ENCODE measurements at places on chromosomes 11 and 22.

DNA sequence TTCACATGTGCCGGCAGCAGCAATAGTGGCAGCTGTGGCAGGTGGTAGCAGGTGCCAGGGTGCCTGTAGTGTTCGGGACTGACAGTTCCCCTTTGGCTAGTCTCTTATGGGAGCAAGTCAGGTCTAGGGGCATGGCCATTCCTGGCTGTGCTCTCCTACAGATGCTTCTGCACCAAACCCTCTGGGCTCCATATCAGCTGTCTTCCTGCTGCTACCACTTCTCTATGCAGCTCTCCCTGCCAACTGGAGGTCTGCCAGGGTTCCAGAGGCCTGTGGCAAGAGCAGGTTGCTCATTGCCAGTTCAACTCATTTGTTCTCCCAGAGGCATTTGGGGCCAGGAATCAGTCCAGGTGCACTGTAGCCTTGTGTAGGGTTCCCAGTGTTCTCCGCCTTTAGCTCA, 473.7 kb downstream of the JRKL start:
- DNase-seq = no peak

DNA sequence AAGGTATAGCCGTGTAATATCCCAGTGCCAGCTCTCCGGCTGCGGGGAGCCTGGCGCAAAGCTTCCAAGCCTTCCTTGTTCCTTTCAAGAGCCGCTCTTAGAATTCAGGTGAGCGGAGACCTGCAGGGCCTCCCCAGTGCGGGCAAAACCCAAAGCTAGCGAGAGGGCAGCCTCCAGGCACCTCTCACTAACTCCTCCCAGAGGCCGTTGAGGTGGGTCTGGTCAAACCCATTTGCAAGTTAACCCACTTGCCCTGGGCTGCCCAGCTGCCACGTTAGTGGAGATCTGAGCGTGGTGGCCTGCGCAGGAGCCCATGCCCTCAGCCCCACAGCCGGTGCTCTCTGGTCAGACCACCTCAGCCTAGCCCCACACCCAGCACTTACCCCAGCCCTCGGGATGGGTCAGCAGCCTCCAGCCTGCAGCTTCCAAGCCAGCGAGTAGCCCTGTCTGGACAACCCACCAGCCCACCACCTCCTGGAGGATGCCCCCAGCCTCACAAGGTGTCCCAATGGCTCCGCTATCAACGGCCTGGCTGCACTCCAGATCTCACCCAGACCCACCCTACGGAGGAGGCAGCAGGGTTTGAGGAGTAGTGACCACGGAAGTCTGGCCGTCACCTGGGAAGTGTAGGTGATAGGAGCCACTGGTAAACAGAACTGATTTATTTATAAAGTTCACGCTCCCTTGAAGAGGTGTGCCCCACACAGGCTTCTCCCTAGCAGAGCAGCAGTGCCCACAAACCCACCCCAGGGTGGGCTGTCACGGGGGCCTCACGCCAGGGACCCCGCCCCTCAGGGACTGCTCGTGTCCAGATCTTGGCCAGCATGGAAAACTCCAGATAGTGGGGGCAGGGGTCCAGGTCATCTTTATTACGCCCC, 2.3 kb downstream of the ASCL2 start:
- DNase-seq = no peak

- no peak for DNase-seq
These were observed 92.8 kb upstream of the SEPTIN5 start for GRCh38 chr22:19621373-19622060.

GRCh38 chr22:24240381-24240780, 4.5 kb downstream of the GGT5 start:
- DNase-seq = no peak

DNA sequence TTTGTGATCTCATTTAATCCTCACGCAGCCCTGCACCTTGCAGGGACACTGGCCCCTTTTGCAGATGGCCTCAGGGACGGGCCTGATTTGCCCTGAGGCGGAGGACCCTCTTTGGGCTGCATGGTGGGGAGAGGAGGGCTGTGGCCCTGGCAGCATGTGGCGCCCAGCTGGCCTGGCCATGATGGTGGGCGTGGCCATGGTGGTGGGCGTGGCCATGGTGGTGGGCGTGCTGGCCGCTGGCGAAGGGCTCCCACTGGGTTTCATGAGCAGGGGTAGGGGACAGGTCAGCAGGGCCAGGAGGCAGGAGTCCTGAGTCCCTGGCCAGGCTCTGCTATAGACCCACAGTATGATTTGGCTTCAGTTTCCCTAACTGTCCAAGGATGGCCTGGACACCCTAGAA, 13.1 kb downstream of the WNT11 start:
- DNase-seq = no peak

DNA sequence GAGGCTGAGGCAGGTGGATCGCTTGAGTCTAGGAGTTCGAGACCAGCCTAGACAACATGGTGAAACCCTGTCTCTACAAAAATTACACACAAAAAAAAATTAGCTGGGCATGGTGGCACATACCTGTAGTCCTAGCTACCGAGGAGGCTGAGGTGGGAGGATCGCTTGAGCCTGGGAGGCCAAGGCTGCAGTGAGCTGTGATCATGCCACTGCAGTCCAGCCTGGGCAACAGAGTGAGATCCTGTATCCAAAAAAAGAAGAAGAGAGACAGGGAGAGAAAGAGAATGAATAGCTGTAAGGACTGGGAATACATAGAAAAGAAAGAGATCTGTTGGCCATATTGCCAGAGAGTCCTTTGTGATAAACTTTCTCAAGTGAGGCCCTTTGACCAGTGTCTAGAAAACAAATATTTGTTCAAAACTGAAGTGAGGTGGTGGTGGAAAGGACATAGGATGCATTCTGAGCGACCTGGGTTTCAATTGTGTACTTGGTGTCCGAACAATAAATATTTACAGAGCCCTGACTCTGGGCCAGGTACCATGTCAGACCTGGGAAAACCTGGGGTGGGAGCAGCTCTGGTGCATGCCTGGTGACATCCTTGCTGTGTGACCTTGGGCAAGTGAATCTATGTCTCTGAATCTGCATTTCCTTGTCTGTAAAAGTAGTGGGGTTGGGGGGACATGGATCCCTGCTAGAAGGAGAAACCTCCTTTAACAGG, 89.6 kb upstream of the CRYBB3 start:
- no peak for DNase-seq

- DNase-seq = no peak
These were observed at the start of gene OR2AG2 for GRCh38 chr11:6771926-6772893. TSS of gene OR2AG2 (minus strand) at chr11:6771976. CDS start at chr11:6768957, 3,019 bp downstream.

- no peak for DNase-seq
These were observed 115.6 kb downstream of the MN1 start for GRCh38 chr22:27685970-27686369.

GRCh38 chr11:101807531-101807930, 107.3 kb upstream of the CEP126 start:
- no peak for DNase-seq

DNA sequence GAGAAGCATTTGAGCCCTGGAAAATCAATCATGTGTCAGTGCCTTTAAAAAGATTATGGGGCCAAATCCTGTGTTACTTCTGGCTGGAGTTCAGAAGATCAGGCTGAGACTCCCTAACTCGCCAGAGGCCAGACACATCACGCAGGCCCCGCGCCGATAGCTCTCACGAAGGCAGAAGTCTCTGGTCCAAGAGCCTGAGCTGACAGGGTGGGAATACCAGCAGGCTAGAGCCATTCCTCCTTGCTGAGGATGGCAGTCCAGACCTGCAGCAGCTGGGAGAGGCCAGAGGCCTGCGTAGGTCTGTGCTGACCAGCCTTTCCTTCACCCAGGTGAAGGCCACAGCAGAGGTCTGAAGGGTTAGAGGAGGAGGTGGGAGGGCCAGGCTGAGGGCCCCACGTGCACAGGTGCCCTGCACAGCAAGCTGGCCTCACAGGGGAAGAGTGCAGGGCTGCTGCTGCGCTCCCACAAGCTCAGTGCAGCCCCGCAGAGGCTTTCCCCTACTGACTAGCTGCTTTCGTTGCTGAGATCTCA, 52.9 kb downstream of the ST14 start:
- no peak for DNase-seq

GRCh38 chr22:49720279-49720959, 107.3 kb downstream of the BRD1 start:
- DNase-seq = no peak

- DNase-seq = no peak
These were observed 20.0 kb downstream of the DAGLA start for GRCh38 chr11:61700212-61700611.

DNA sequence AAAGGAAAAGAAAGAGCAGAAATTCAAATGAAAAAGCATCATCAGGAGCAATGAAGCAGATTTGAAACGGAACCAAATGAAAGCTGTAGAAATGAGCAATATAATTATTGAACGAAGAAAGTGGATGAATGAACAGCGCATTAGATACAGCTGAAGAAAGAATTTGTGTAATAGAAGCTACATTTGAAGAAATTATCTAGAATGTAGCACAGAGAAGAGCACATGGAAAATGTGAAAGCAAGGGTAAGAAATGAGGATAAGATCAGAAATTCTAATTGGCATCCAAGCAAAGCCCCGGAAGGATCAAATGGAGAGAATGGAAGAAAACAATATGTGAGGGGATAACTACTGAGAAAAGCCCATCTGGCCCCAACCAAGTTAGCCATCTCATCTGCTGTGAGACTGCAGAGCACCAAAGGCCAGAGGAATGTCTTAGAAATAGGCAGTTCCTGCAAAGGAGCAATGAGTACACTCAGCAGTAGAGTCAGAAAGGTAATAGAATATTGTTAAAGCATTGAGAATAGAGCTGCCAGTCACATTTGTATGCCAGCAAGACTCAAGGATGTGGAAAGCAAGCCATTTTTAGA, 51.9 kb downstream of the MED15 start:
- DNase-seq = no peak

DNA sequence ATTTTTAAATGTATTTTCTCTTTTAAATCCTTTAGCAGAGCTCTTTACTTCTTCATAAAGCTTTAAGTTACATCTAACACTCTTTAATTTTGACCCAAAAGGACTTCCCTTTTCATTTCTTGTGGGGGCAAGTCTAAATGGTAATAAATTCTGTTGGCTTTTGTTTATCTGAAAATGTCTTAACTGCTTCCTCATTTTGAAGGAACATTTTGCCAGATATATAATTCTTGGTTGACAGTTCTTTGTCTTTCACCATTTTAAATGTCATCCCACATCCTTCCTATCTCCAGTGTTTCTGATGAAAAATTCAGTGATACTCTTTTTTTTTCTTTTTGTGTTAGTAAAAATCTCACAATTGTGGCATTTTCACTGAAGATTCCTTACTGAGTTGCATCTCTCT, 44.7 kb upstream of the ZBTB44 start:
- no peak for DNase-seq

DNA sequence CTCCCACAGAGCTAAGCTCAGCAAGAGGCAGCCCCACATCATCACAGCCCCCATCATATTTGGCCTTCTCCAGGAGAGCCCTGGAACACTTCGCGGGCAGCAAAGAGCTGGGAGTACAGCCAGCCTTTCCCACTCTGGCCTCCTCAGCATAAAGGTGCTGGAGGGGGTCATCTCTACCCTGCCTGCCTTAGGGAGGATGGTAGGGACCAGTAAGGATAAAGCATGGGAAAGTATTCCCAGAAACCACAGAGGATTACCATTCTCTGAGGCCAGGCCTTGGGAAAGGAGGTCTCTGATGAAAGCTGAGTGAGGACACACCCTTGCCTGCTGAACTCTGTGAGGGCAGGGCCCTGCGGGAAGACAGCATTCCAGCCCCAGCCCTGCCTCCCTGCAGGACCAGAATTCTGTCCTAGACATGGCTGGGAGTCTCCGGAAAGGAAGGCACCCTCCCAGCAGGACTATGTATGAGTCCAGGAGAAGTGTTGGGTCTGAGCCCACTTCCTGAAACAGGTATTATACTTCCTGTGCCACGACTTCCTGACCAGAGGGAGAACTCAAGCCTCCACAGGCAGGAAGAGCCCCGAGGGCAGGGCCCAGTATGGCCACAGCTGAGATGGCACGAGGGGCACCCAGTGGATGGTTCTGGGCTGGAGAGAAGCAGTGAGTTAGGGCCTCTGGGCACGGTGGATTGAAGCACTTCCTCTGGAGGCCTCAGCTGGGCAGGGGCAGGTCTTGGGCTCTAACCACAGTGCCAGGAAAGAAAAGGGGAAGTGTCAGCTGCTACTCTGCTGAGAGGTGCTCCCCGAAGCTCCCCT, 12.9 kb upstream of the CASTOR1 start:
- DNase-seq = no peak

GRCh38 chr11:133995066-133995465, 38.3 kb upstream of the IGSF9B start:
- no peak for DNase-seq

DNA sequence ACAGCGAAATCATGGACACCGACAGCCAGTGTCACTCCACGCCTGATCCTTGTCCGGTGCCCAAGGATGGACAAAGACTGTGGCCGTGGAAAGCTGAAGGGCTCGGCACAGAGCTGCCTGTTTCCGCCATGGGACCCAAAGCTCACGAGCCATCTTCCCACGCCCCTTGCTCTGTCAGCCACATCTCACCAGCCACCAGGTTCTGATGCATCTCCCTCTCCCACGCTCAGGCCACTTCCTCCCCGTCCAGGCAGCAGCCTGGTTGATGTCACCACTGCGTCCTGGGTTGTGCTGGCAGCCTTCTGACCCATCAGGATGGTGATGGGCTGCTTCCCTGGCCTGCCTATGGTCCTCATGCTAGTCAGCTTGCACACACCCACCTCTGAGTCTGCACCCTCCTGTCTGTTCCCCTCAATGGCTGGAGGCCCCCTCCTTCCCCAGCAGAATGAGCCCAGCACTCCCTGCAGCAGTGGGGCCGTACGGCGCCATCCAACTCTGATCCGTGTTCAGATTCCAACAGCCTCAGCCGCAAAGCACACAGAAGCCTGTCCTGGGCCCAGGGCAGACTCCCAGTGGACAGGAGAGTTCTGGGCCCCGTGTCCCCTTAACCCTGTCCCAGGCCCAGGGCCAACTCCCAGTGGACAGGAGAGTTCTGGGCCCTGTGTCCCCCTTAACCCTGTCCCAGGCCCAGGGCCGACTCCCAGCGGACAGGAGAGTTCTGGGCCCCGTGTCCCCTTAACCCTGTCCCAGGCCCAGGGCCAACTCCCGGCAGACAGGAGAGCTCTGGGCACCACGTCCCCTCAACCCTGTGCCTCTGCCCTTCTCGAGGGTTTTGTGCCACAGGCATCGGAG, 259.5 kb downstream of the BRD1 start:
- no peak for DNase-seq

GRCh38 chr22:44586999-44587736, 89.1 kb upstream of the RTL6 start:
- DNase-seq = no peak

- DNase-seq = no peak
These were observed 123.9 kb downstream of the MRTFA start for GRCh38 chr22:40512426-40513136.

DNA sequence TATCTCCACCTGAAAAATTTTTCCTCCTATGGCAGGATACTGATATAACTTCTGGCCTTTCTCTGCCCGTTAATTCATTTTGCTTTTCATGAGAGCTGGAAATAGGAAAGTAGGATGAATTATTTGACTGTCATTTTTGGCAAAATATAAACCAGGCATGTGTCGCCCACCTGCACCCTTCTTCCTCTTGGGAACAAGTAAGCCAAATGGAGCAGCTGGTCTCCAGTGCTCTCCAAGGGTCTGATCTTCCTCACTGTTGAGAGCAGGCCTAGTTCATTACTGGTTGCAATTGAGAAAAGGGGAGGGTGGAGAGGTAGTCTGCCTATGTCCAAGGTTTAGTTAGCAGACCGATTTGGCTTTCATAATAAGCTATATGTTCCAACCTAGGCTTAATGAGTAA, 582.2 kb downstream of the DLG2 start:
- no peak for DNase-seq

Data from right renal cortex interstitium (tissue), 3 donors.